CD4-positive, alpha-beta memory T cell (primary cell): ENCODE measurements at places on chromosomes 4 and X.

DNA sequence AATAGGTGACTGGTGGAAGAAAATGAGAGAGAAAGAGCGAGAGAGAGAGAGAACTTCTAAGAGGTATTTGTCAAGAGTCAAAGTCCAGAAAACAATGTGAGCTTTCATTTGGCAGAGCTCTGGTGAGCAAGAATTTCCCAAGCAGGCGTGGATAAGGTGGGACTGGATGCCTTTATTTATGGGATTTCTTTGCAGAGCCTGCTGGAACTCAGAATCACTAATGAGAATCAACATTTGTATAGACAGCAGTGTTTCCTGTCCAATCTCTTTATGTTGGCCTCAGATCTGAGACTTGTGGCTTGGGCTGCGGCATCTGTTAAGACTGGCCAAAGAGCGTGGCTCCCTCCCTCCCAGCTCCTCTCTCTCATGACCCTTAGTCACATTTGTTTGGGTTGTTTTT, 67.9 kb upstream of the TBL1X start:
- DNase-seq = no peak

- DNase-seq = no peak
Observed at GRCh38 chr4:80540785-80541469, 205.4 kb downstream of the CFAP299 start.

DNA sequence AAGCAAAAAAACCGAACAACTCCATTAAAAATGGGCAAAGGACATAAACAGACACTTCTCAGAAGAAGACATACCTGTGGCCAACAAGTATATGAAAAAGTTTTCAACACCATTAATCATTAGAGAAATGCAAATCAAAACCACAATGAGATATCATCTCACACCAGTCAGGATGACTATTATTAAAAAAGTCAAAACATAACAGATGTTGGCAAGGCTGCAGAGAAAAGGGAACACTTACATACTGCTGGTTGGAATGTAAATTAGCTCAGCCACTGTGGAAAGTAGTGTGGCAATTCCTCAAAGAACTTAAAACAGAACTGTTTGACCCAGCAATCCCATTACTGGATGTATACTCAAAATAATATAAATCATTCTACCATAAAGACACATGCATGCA, 436.3 kb downstream of the KLHL13 start:
- DNase-seq = no peak

DNA sequence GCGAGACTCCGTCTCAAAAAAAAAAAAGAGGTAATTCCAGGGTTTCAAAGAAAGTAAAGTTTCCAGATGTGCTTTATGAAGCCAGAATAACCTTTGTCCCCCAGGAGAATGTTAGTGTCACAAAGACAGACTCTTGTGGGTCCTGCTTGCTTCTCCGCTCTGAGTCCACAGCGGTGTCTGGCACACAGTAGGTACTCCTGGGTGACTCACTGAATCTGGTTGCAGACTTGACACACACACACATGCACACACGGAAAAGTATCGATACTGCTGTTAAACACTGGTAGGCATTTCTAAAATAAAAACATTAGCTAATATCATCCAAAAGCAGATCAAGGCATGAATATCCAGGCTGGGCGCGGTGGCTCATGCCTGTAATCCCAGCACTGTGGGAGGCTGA, 22.9 kb downstream of the TMEM187 start:
- no peak for DNase-seq

GRCh38 chrX:40096395-40097091, 1.2 kb downstream of the BCOR start:
- DNase-seq = peak; percentile 77

DNA sequence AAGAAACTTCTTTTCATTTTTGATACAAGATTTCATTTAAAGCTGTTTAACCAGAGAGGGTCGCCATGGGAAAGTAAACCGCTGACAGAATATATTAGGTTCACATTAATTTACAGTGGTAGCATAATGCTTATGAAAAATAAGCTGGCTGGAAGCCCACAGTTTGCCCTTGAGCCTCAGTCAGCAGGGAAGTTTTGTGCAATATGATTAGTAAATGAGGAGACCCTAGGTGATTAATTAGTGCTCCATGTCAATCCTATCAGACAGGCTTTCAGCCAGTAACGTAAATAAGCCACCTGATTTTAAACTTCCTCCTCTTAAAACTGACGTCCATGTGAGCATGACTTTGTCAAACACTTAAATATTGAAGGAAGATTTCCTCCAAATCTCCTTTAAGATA, 134.2 kb downstream of the TSPAN5 start:
- no peak for DNase-seq

DNA sequence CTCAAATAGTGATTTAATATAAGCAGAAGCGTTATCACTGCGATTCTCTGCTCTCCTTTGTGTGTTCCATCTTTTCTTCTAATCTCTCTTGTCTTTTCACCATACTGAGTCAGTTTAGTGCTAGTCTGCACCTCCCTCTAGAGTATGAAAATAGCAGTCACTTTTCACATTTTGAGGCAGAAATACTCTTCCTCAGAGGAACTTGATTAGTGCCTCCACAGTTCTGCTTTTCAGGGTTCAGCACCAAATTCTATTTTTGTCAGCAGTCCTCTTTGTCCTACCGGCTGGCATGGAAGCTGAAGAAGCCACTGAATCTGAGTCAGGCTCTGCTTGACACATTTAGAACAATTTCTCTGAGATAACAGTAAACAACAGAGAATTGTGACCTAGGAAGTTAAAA, 49.7 kb upstream of the ANKRD17 start:
- DNase-seq = no peak

DNA sequence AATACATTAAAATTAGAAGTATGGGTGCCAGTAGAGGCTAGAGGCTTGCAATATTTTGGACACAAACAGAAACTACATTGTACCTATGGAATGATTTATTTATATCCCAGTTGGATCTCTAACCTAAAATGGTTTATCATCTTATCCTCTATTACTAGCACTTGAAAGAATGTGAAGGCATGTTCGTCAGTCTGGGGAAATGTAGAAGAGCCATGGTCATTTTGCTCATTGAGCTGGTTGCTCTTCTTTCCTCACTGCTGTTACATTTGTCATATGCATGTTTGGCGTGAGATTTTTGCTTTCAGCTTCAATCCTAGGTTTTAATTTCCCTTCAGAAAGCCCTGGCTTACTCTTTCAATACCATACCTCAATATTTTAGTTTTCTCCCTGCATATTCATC, 82.4 kb upstream of the MYOZ2 start:
- DNase-seq = no peak

GRCh38 chr4:152156442-152156841, 379.4 kb downstream of the FBXW7 start:
- DNase-seq = no peak

DNA sequence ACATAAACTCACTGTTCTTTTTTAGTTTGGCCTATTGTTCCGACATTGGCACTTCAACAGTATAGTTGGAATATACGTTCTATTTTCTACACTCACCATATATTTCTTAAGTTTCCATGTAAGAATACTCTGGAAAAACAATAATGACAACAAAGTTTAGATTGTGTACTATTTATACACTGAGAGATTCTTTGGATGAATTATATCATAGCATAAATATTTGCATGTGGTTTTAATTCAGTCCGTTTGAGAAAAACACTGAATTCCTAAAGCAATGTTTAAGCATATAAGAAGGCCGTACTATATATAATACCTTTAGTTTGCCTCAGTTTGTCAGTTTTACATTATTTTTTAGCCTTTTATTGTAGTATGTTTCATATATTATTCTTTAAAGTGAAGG, 82.4 kb downstream of the RAP1GDS1 start:
- DNase-seq = no peak

DNA sequence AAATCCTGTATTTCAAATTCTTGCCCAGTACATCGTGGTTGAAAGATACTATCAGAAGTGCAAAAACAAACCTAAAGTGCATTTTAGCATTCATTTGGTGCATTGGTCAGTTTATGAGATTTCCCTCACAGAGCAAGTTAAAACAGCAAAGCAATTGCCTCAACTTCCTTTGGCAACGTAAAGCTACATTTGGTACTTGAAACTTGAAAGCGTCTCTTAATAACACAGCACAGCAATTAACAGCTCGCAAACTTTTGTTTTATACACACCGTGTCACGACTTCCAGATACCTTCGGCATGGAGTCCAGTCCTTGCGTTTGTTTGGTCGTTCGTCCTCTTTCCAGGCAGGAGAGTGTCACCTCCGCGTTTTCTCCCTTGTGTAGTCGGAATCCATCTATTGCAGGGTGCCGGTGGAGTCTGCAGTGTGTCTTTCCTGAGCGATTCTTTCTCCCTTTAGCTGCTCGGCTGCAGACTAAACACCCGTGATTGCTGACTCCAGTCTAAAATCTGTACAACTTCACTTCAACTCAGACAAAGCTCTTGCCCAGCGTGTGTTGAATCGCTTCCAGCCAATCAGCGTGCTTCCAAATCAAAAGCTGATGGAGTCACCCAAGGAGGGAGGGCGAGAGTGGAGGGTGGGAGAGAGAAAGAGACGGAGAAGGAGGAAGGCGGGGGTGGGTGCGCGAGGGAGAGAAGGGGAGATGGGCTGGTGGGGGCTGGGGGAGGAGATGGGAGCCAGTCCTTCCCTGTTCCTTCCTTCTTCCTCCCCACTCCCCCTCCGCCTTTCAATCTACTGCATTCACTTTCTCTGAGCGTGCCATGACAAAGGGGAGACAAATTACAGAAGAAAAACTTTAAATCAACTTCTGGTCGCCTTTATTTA, at the start of gene PCDH18:
TSS of gene PCDH18 (minus strand) at position 509 of the 883 bp plus-strand sequence. CDS start at position 103, 406 bp downstream.
- DNase-seq = peak; percentile 4

- no peak for DNase-seq
Observed at GRCh38 chr4:165720411-165721082, 152.5 kb upstream of the TLL1 start.

DNA sequence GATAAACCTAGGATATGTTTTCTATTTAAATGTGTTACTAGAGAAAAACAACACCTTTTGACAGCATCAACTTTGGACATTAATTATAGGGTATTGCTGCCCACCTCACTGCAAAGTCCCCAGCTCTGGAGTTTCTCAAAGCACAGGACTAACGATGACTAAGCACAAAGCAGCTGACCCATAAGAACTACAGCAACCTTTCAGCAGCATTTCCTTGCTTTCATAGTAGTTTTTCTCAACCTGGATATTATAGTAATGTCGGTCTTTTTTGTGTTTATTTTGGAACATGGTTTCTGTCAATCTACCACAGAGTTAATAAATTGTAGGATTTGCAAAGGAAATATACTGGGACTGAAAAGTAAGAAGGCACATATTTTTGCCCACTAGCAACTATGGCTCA, 21.5 kb downstream of the HHIP start:
- no peak for DNase-seq

DNA sequence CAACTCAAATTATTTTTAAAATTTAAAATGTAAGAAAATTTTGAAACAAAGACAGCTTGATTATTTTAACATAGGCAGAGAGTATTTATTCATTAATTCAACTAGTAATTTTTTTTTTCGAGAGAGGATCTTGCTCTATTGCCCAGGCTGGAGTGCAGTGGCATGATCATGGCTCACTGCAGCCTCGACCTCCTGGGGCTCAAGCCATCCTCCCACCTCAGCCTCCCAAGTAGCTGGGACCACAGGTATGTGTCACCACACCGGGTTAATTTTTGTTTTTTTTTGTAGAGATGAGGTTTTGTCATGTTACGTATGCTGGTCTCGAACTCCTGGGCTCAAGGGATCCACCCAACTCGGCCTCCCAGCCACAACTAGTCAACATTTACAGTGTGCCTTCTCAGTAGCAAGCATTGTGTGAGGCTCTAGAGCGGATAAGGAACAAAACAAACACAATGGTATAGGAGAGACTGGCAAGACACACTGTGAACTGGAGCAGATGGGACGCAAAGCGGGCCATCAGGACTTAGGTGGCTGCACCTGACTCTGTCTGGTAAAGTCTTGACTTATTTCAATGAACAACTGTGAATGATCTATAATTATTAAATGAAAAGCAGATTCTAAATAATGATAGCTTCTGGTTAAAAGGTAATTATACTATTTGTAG, 21.6 kb downstream of the SETD7 start:
- no peak for DNase-seq

- no peak for DNase-seq
Observed at GRCh38 chrX:97117572-97117971, 233.9 kb downstream of the RPA4 start.

DNA sequence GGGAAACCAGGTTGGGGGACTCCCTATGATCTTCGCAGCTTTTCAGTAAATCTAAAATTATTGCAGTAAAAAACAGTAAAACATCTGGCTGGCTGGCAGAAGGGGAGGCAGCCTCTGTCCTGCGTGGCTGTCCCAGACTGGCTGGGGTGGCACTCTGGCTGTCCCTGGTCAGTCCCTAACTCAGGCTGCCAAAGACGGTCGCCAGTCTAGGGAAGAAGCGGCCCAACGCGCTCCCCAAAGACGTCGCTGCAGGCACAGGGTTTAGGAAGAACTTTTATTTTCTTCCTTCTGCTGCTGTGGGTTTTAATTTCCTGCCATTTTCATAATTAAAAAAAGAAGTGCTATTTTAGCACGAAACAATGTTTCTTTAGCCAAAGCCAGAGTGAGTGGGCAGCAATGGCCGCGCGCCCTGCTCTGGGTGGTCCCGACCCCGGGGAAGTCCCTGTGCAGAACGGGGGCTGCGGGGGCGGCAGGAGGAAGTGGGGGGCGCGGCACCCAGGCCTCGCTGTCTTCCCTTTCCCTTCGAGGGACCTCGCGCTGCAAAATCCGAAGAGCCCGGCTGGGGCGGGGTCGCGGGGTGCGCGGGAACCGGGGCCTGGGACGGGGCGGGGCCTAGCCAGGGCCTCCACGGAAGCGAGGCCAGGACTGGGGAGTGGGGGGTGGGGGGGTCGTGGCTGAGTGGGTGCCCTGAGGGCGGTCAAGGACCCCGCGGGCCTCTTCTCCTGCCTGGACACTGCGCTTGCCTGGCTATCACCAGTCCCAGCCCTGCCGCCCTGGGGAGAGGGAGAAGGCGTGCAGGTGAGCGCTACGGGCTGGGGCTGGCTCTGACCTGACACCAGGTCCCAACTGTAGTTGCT, 6.3 kb upstream of the LETM1 start:
- no peak for DNase-seq

- DNase-seq = no peak
Observed at GRCh38 chrX:48531358-48531959, 8.1 kb upstream of the TBC1D25 start.

GRCh38 chr4:57443308-57443707, 333.1 kb upstream of the IGFBP7 start:
- no peak for DNase-seq

DNA sequence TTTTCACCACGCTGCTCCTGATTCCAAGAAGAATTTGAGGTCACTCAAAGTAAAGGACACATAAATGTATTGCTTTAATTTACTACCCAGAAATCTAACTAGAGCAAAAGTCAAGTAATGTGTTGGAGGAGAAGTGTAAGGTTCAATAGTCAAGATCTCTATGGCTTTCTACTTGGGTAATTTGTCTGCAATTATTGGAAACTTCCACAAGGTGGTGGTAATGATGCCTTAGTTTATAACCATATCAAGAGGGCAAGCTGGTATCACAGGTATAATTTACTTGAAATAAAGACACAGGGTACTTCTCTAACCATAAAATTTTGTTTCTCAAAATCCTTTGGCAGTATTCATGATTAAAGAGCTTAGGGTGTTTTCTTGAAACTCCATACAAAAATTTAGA, 10.2 kb upstream of the GRIA3 start:
- no peak for DNase-seq
